ENCODE measurements at places on chromosomes 2 and 18.

- DNase-seq = no peak
These were observed 47.4 kb upstream of the NXPH2 start for GRCh38 chr2:138827426-138828054.

DNA sequence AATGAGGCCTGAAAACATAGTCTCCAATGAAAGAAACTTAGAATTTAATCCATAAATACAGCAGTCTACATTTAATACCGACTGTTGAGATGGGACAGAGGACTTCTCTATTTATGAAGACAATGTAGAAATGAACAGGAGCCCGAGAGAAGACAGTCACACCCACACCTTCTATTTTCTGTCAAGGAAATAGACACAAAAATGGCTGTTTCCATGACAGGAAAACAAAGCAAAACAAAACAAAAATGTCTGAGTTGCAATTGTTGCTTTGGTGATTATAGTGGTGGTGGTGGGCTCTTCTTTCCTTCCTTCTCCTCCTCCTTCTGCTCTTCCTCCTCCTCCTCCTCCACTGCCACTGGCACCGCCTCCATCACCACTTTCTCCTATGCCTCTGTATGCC is 72.3 kb upstream of the CCDC68 start:
- DNase-seq = no peak

DNA sequence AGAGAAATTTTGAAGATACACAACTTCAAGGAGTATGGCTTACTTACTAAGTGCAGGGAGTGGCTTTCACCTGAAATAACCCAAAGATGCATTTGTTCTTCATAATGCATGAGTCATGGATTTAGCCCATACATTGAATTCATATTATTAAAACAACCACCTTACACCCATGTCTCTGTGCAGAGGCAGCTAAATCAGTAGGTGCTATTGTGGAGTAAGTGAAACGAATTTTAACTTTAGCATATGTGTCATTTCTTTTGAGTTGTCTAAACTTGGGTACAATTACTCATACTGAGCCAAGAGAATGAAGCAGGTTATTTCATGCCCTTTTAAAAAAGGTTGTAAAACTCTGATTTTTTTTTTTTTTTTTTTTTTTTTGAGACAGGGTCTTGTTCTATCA is 11.0 kb upstream of the ANKRD29 start:
- no peak for DNase-seq

GRCh38 chr18:66729442-66730239 is 125.8 kb upstream of the CDH19 start:
- DNase-seq = no peak

DNA sequence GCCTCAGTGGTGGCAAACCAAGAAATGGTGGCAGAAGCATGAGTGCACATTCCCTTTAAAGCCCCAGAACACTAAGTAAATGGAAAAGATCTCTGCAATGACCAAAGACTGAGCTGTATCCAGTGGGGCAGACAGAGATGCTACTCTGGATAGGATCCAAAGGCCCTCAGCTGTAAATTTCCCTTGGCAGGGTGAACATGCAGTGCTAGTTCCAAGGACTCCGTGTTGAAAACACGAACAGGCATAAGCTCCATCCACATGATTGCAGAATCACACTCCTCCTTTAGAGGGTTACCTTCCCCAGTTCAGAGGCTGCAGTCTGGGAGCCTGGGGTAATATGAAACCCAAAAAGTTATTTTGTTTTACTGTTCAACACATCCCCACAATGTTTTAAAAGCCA is 98.6 kb upstream of the KLF7 start:
- no peak for DNase-seq

GRCh38 chr2:143282684-143283083 is 153.5 kb downstream of the ARHGAP15 start:
- no peak for DNase-seq

DNA sequence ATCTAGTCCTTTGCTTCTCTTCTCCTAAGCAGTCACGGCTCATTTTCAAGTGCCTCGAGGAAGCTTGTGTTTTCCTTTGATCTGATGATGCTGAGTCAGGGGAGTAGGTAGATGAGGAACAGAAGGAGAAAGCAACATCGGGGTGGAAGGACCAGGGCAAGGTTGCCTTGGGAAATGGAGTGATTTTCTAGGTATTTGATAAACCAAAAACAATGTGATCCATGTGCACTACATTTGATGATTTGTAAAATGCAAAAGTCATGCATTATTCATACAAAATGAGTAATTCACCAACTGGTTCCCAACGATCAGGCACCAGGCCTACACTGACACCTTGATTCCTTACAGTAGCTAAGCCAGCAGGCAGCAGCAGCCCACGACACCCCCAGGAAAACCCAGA is 205.3 kb downstream of the ANAPC1 start:
- DNase-seq = no peak

DNA sequence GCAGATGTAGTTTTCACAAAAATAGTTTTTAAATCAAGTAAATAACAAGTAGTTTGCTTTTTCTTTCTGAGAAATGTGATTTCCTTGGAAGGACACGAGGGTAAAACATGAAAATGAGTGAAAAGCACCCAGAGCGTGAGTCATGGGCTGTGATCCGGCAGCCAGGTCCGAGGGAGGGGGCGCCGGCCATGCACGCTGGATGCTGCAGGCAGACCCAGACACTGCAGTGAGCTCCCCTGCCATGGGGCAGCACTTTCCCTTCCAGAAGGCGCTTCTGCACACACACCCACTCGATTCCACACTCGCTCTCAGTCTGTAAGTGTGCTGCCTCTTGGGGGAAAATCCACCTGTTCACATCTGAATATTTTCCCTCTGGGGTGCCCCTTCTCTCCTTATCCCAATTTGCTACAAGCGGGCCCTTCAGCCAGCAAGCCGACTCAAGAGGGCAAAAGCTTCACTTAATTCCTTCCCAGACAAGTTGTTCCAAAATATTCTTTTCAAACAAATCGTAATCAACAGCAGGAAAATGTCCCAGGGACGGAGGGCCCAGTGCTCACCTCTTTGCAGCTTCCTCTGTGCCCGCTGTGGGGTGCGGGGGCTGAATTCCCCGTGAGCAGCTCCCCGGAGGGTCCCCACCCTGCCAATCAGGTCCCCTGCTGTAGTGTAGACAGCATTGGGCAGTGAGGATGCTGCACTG is 87.0 kb upstream of the ID2 start:
- DNase-seq = no peak

- no peak for DNase-seq
These were observed 136.2 kb upstream of the MGAT5 start for GRCh38 chr2:134117676-134118075.

GRCh38 chr2:127220102-127220767 is at the start of gene CYP27C1:
TSS of gene CYP27C1 (minus strand) at chr2:127220299. CDS start at chr2:127220270, 29 bp downstream.
- DNase-seq = no peak

GRCh38 chr18:79682894-79683625 is 3.5 kb downstream of the CTDP1 start:
- DNase-seq = no peak

GRCh38 chr2:23944976-23945375 is 4.7 kb downstream of the UBXN2A start:
- no peak for DNase-seq

- DNase-seq = no peak
These were observed 113.5 kb downstream of the RTN4 start for GRCh38 chr2:54936766-54937165.

- DNase-seq = no peak
These were observed 143.5 kb downstream of the THADA start for GRCh38 chr2:43452318-43452731.

DNA sequence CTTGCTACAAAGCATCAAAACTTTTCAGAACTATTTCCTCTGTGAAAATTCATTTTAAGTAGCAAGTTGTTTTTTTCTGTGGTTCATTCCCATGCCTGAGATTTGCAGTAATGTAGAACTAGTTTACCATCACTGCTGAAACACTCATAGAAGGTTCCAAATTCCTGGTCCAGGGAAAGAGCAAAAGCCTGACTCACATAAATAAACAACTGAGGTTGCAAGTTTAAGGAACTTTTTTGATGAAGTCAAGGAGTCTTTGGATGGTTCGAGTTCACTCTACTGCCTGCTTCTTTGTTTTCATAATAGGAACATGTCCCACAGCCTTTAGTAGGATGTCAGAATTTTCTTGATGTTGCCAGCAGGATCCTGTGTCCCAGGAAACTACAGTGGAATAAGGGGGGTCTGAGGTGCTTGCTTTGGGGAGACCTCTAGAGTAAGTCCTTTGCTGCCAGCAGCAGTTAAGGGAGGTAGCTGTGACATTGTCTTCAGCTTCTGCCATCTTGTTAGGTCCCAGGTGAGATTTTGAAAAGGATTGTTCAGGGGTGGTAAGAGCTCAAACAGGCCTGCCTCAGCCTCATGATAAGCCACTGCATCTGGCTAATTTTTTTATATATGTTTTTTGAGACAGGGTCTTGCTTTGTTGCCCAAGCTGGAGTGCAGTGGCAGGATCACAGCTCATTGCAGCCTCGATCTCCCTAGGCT is 43.9 kb downstream of the ACSL3 start:
- no peak for DNase-seq

GRCh38 chr2:124798551-124798950 is 773.5 kb downstream of the CNTNAP5 start:
- no peak for DNase-seq

GRCh38 chr2:147045113-147045512 is 799.7 kb upstream of the ACVR2A start:
- DNase-seq = peak; percentile 8

DNA sequence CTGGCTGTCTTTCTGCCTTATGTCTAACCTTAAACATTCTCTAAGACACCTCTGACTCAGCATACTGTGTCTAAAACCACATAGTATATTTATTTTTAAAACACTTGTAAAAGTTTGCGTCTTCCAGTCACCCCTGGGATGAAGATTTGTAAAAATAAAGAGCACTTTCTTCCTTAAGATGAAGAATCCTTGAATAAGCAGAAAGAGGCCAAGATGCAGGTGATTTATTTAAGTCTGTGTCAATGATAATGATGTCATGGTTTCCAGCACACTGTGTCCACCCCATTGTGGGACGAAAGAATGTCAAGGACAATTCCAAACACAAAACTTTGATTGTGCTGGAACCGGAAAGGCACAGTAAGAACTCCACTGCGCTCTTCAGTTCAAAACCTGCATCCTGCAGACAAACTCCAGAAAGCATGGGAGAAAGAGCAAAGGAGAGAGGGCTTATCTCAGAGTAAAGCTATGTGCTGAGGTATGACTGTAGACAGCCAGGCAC is 92.9 kb downstream of the ZEB2 start:
- no peak for DNase-seq

DNA sequence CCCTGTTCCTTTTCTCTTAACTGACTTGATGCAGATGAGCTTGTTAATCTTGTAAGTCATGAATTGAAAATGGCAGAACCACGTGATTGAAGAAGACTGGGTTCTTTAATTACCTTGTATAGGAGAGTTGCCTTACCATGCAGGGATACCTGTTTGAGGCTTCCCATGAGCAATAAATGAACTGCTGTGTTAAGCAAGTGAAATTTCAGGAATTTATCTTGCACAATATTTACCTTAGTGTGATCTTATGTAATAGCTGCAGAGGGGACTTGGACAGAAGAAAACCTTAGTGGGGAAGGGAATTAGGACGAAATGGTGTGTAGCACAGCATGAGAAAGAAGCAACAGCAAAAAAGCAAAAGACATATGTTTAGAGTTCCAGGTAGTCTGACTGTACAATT is 384.0 kb upstream of the TMEFF2 start:
- DNase-seq = no peak

DNA sequence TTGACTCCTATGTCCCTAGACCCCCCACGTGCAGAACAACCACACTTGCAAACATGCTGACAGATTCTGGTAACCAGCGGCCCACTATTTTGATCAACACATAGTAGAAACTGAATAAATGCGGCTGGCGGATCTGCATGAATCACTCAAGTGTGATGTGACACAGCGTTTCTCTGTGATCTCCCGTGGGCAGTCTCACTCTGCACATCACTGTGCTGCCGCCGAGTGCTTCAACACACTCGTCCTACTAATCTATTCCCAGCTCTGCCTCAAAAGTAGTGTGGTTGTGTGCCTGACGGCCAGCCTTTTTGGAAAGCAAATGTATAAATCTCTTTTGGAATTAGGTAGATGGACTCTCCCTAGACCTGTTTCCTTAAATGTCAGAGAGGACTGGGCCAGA is 37.3 kb upstream of the TMEM182 start:
- DNase-seq = no peak

DNA sequence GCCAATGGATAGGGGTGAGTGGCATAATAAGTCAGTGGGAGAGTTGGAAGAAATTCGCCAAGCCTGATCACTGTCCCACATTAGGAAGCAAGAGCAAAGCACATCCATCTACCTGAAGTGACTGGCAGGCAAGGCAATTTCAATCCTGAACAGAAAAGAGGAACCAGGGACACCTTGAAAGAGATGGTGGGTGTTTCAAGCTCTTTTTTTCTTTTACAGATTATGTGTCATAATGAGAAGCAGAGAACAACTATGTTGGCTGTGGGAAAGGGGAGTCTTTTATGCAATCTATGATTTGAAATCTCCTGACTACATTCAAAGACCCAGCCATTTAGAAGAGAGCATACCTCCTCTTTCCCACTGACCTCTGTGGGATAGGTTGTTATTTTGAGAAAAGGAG is 63.5 kb downstream of the TGIF1 start:
- DNase-seq = no peak

DNA sequence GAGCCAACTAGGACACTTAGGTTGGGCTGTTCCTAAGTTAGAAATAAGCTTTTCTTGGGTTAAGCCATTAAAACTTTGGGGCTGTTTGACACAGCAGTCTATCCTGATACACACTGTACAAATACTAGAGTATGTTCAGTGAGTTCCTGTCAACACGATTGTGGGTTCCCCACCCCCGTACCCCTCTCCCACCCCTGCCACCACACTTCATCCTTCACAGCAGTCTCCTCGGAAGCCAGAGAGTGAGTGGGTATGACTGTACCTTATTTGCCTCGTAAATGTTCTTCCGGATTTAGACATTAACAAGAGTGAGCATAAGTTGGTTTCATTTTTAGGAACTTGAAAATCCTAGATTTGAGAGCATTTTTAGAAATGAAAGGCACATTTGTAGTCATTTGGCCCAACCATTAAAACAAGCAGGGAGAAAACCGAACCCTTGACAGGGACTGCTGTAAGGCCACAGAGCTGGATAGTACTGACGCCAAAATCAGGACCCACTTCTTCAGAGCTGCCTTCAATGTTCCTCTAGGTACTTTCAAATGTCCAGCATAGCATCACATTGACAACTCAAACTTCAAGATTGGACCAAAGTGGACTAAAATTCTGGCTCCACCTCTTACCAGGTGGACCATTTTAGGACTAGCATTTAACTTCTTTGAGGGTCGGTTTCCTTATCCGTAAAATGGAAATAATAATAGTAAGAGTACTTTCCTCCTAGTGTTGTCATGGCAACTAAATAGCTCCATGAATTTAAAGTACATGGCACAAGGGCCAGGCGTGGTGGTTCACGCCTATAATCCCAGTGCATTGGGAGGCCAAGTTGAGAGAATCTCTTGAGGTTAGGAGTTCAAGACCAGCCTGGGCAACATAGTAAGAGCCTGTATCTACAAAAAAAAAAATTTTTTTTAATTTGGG is 166.3 kb upstream of the SERTAD2 start:
- DNase-seq = no peak
